Nucleus accumbens (tissue), 56 donors: ENCODE measurements at places on chromosomes 7 and 10.

DNA sequence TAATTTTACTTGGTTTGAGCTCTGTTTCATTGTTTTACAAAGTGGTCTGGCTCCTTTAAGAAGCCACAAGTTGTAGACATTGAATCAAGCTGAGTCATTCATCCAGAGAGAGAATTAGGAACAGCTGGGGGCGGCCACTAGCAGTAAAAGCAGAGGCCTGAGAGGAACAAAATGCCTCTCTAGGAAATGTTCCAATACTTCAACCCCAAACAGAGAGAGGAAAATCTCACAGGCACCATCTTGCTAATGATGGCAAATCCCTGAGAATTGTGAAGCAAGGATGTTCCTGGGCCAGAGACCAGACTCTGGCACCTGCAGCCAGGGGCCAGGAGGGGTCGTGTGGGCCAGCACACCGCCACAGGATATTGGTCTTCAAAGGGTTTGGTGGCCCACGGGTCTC is 26.5 kb upstream of the TRIL start:
- DNase-seq: peak; percentile 39

DNA sequence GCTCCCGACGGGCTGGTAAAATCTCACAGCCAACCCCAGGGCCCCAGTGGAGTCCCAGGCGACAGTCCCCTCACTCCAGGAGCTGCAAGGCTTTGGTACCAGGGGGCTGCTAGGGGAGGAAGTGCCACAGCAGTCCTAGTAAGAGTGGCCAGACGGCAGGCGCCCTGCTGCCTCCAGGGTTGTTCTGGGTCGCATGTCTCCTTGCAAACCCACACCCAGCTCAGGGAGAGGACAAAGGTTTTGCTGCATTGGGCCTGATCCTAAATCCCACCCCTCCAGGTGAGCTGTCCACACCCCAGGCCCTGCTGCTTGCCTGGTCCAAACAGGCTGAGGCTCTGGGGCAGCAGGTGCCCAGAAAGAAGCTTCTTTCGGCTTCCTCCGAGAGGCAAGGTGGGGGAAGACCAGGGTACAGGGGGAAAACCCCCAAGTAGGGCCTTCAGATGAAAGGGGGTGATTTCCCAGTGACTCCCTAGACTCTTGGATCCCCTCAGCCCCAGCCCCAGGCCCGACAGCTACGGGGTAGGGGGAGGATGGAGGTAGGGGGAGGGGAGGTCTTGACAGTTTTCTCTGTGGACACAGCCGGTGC is 4.2 kb upstream of the KCP start:
- no peak for DNase-seq

DNA sequence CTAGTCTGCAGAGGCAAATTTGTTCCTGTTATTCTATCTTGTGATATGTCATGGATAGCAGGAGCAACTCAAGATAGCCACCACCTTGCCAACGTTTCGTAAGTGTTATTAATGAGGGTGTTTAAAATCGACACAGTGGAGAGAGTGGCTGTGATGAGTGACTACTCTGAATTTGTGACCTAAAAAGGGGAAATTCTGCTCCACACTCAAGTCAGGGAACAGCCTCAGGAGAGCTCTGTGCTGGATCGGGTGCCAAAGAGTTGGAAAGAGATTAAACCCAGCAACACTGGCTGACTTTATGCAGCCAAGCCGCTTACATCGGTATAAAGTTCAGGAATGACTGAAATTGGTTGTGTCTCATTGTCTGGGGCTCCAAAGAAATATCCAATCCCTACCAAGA is 9.5 kb downstream of the TACC2 start:
- no peak for DNase-seq

DNA sequence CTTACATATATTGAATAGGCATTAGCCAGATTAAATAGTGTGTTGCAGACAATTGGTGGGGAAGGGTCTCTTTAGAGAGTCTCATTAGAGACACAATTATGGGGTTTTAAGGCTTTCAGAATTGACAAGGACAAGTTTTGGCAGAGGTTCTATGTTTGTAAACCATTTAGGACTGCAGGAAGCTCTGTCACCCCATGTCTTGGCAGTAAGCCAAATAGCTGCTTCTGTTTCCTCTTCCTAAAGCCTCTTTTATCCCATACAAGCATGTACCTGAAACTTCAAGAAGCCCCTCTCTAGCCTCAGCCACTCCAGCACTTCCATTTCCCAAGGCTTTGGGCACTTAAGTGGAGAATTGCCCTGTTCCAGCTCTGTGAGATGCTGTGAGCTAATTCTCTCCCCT is 21.8 kb upstream of the LRRC4 start:
- no peak for DNase-seq

DNA sequence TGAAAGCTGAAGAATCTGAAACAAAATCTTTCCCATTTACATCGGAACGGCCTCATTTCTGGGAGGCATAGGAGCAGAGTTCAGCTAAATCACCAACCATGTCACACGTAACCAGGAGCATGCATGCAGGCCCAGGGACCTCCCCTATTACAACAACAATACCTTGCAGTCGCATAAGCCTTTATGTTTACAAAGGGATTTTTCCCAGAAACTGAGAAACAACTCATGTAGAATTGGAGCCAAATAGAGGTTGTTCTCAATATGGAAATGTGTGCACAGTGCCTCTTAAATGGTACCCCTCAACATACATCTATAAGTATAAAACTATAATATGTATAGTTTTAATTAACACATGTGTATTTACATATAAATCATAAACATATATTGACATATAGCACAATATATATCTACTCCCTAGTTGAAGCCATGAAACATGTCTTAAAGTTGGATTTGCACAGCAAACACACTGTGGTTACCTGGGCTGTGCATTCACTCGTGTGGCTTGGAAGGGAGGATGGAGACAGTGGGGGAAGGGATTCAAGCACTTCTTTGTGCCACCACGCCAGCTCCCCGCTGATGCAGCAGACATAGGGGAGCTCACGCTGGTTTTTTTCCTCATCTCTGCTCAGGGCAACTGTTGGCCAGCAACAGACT is 35.0 kb upstream of the DGKI start:
- DNase-seq: no peak

GRCh38 chr10:78914502-78915189 is 154.1 kb upstream of the ZMIZ1 start:
- no peak for DNase-seq

DNA sequence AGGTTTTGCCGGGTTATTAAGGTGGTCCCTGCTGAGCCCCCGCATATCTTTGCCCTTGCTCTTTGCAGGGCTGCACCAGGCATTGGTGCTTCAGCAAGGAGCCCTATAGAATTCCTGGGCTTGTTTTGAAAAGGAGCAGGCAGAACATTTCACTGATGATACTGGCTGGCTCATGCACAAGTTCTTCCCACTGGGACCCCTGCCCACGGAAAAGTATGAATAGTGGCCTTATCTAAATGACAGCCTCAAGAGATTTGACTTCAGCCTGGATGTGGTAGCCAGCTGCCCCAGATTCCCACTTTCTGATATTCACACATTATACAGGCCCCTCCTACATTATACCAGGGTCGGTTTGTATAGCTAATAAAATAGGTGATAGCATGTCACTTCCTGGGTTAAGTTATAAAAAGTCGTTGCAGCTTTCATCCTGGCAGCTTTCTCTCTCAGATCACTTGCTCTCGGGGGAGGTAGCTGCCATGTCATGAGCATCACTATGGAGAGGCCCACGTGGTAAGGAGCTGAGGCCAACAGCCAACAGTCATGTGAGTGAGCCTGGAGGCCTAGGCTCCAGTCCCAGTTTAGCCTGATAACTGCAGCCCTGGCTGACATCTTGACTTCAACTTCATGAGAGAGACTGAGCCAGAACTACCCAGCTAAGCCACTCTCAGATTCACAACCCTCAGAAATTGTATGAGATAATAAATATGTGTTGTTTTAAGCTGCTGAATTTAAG is 16.8 kb upstream of the CRTAC1 start:
- peak; percentile 66 for DNase-seq

- DNase-seq: no peak
Measured at GRCh38 chr10:21327289-21327993, 198.0 kb downstream of the SKIDA1 start.

- DNase-seq: no peak
Measured at GRCh38 chr7:140571538-140572122, 69.0 kb downstream of the DENND2A start.

GRCh38 chr10:4778761-4779160 is 47.2 kb upstream of the AKR1E2 start:
- no peak for DNase-seq

DNA sequence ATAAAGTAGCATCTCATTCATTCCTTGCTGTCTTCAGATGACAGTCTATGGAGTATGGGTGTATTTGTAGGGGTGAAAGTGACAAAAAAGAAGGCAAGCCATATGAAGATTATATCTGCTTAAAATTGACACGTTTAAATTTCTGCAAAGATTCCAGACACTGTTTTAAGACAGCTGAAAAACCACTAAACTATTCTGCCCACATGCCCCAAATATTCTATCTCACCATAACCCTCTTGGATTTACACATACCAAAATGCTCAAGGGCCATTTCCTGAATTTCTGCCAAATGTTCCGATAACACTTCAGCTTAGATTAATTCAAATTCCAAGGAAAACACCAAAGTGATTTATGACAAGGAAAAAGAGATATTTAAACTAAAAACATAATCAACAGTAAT is 99.9 kb upstream of the IL6 start:
- DNase-seq: no peak

DNA sequence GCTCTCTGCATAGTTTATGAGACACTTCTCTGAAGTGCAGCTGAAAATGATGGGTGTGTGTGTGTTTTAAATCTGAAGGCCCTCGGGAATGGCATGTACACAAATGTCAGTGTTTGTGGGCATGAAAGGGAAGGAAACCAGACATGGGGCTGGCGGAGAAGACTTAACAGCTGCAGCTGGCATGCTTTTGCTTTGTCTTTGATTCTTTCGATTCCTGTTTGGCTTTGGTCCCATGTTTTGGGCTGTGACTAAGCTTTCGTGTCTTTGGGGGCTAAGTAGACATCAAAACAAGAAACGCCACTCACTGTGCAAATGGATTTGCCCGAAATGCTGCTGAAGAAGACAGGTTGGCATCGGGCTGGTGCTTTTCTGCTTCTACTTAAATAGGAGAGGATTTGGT is 179.3 kb downstream of the PFKFB3 start:
- peak; percentile 32 for DNase-seq

DNA sequence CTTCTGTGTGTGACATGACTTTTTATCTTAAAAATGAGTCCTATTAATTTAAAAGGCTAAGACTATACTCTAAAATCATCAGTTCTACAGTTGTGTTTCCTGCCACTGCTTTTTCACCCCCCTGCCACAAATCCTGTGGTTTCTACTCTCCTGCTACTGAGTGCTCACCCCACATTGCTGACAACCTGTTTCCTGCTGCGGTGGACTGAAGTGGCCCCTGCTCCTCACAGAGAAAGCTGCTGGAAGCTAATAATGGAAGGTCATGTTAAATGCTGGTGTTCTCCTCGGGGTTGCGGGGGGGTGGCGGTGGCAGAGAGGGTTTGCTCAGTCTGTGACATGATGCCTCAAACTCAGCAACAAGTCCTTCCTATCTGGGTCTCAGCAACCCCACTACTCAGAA is 113.2 kb upstream of the INHBA start:
- DNase-seq: no peak

GRCh38 chr10:22625516-22626290 is 88.7 kb downstream of the PIP4K2A start:
- peak; percentile 15 for DNase-seq

GRCh38 chr7:101690061-101690460 is 61.0 kb upstream of the MYL10 start:
- DNase-seq: no peak

- no peak for DNase-seq
Measured at GRCh38 chr10:28853195-28853594, 175.9 kb downstream of the BAMBI start.

GRCh38 chr10:93501650-93502049 is 5.2 kb downstream of the CEP55 start:
- no peak for DNase-seq

- no peak for DNase-seq
Measured at GRCh38 chr10:117254774-117255735, 14.1 kb downstream of the SLC18A2 start.

DNA sequence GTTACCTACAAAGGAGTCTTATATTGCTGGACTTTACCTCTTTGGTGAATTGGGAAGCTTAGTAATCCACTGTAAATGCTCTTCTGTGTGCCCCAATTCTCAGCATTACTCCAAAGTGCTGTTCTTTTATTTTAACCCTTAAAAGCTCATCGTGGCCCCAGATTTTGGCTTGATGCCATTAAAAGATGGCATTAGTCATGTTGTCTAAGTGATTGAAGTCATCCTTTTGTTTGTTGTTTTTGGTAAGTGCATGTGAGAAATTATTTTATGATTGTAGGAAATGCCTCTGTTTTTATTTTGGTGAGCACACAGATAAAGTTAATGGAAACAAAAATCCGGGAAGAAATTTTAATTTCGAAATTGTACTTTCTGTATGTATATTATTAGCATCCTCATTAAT is 82.5 kb upstream of the GATA3 start:
- DNase-seq: no peak

- no peak for DNase-seq
Measured at GRCh38 chr7:131897016-131897789, 340.8 kb upstream of the PODXL start.

DNA sequence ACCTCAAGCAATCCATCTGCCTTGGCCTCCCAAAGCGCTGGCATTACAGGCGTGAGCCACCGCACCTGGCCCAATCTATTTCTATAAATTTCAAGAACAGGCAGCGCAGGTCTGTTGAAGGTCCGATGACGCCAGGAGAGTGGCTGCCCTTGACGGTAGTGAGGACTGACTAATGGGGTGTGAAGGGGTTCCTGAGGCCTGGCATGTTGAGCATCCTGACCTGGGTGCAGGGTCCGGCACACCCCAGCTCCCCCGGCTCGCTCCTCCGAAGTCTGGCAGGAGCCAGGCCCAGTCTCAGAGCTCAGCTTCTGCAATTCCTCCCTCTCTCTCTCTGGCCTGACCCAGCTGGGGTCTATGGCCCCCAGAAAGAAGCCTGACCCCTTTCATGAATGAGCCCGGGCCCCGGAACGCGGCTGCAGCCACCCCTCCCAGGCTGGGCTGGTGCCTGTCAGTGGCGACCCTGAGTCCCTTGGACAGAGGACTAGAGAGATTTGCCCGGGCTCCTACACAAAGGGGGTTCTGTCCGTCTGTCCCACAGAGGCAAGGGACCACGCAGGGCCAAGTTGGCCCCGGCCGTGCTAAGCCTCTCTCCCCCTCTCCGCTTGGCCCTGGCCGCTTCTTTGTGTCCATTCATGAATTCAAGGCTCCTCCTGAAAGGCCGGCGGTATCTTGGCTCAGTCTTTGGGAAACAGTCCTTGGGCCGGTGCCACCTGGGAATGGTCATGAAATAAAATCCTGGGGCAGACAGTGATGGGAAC is 18.8 kb downstream of the MMD2 start:
- peak; percentile 84 for DNase-seq

- DNase-seq: no peak
Measured at GRCh38 chr10:69315610-69316312, 37.5 kb downstream of the HK1 start.
